ENCODE measurements at places on chromosomes 5 and 9.

DNA sequence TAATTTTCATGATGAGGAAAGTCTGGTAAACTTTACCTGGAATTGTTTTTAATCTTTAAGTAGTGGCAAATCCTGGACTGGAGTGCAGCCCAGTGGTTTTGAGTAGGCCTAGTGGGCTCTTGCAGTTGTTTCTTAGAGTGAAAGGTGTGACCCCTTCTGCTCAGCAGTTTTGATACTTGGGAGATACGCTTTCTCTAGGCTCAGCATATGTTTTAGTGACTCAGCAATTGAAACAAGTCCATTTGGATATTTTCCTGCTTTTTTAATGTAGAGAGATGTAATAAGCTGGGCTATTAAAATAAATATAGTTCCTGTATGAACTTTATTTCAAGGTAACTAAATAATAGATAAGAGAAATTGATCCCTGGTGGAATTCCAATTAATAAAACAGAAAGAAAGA is 6.0 kb downstream of the POLR3G start:
- no peak for DNase-seq

DNA sequence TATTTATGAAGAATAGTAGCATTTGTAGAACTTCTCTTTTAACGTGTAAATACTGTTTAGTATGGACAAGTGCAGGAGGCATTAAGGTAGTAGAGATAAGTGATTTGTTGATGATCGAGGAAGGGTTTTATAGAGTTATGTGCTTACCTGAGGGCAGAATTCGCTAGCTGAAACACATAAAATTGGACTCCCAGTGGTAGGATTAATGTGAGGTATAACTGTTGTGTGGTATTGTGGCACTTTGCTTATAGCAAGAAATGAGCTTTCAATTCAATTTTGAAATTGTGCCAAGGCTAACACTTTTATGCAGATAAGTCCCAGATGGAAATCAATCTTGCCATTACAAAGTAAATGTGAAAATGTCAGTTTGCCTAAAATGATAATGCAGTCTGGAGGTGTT is 1.2 kb downstream of the AP3S1 start:
- no peak for DNase-seq

GRCh38 chr9:105220451-105220850 is 24.0 kb upstream of the SLC44A1 start:
- DNase-seq: no peak

DNA sequence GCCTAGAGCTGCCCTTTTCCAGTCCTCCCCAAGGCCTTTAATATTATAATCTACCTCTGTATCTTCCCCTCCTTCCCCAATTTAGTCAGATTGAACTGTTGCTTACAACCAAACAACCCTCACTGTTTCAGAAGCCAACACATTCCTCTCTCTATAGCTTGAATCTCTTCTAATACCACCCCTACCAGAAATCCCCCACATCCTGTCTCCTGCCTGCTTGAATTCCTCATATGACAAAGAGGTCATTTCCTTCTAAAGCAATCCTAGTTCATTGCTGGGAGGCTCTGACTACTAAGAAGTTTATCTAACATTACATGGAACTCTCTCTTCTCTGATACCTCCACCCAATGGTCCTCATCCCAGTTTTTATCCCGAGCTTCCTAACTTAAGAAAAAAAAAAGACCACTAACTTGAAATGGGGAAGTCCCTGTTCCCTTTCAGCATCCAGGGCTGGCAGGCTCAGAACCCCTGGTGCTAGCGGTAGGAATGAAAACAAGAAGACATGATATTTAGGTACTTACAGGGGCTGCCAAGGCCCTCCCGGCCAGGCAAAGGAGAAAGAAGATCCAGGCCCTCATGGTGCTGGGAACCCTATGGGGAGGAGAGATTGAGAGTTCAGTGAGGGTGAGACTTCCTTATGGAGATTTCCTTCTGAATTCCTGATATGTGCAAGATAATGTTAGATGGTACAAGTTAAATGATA is 11.0 kb downstream of the SPARC start:
- no peak for DNase-seq

- DNase-seq: no peak
Observed at GRCh38 chr9:29211003-29211579, 1637.8 kb upstream of the C9orf72 start.

GRCh38 chr9:135167849-135168655 is 80.6 kb downstream of the OLFM1 start:
- DNase-seq: no peak

DNA sequence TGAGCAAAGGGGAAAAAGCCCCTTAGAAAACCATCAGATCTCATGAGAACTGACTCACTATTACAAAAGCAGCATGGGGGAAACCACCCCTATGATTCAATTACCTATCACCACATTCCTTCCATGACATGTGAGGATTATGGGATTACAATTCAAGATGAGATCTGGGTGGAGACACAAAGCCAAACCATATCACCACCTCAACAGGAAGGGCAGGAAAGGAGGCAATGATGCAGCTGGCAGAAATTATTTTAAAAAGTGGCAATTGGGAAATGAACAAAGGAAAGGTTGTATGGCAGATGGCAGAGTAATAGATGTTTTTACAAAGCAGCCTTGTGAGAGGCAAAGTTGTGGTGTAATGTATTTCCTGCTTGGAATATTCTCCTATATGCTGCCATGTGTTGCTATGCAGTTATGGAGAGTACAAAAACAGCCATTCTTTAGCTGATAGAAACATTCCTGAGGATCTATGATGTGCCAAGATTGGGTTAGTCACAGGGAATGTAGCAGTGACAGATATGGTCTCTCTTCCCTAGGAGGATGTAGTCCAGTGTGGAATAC is 138.8 kb downstream of the SMC2 start:
- DNase-seq: no peak

GRCh38 chr5:14896131-14896530 is 24.6 kb upstream of the ANKH start:
- DNase-seq: no peak

DNA sequence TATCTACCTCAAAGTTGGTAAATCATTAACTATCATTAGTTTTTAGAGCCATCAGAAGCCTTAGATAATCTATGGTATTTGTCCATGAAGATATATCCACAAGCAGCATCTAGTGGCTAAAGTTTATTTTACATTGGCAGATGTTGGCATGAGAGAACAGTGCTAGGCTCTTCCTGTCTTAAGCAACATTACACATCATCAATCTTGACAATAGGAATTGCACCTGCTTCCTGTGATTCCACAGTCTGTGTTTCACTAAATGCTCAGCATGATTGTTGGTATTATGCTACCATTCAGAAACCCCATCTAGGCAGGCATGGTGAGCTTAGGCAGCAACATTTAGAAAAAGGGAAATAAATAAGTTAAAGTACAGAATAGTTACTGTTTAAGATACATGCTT is 246.6 kb downstream of the SLCO4C1 start:
- no peak for DNase-seq

GRCh38 chr5:16518606-16519005 is 53.0 kb upstream of the ZNF622 start:
- no peak for DNase-seq

DNA sequence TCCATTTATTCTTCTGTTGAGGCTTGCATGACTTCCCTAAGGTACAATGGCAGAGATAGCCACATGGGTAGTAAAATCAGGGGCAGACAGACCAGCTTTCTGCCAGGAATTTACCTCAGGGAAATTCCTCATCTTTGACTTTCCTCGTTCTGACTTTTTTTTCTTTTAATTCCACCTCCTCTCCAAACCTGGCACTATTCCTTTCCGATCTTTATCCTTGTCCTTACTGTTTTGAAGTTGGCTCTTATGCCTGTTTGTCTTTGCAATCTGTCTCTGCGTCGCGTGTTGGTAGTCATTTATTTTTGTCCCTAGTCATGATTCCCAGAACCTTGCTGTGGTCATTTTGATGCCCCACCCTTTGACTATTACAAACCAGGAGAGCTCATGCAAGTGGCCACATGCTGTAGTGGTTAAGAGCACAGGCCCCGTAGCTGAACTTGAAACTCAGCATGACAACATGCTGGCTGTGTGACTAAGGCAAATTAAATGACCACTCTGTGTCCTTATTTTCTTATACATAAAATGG is 19.0 kb downstream of the TMC1 start:
- DNase-seq: no peak

DNA sequence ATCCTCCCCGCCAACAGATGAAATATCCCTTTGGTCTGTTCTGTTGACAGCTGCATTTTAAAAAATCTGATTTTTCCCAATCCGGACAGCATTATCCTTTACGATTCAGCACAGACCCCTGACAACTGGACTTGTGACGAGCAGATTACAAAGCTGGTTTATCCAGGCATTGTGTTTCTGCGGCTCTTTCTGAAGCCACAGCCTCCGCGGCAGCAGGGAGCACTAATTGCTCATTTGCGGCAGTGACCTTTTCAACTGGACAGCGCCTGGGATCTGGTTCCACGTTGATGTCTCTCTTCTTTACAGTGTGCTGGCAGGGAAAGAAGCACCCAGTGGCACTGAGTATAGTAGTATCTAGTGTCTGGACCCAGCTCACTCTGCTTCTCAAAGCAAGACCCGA is 351.2 kb downstream of the ZNF608 start:
- no peak for DNase-seq

GRCh38 chr5:143659599-143660238 is 152.2 kb upstream of the HMHB1 start:
- DNase-seq: no peak

DNA sequence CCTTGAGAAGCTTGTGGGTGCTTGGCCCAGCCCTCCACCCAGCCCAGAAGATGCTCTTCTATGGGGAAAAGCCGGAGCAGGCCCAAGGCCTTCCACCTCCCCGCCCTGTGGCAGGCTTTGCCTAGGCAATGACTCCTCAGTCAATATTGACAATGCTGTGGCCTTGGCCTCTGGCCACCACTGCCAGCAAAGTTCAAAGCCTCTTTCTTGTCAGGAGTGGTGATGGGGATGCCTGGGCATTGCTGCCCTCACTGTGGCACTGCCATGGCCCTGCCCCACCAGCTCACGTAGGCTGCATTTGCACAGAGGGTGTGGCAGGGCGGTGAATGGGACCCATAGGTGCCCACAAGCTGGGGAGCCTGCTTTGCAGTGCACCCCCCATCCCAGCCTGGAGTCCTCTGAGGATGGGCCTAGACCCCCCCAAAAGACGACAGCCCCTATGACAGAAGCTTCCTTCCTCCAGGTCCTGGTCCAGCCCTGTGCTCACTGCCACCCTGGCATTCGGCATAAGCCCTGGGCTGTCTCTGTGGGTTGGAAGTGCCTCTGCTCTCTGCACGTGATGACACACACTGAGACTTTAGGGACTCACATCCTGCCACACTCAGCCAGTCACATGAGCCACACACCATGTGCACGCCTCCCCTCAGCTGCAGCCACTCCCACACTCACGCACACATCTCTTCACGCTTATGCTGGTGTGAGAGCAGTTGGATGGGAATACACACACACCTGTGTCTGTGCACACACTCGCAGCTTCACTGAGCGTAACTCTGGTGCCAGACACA is 31.1 kb downstream of the MORN5 start:
- DNase-seq: no peak

DNA sequence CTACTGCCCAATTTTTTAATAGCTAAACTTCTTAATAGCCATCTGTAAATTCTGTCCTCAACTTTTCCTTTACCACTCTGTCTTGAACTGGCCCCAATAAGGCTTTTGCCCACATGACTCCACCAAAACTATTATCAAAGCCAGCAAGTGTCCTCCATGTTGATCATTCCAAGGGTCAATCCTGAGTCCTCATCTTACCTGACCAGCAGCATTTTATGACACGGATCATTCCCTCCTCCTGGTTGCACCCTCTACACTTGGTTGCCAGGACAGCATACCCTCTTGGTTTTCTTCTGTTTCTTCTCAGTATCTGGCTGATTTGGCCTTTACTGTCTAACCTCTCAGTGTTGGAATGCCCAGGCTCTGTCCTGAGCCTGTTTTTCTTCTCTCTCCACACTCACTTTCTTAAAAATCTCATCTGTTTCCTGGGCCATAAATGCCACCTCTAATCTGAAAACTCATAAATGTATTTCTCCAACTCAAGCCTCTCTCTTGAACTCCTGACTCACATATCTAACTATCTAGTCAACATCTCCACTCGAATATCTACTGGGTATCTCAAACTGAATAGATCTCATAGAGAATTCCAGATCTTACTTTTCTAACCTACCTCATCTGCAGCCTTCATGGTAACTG is 40.0 kb upstream of the CDC42SE2 start:
- no peak for DNase-seq

DNA sequence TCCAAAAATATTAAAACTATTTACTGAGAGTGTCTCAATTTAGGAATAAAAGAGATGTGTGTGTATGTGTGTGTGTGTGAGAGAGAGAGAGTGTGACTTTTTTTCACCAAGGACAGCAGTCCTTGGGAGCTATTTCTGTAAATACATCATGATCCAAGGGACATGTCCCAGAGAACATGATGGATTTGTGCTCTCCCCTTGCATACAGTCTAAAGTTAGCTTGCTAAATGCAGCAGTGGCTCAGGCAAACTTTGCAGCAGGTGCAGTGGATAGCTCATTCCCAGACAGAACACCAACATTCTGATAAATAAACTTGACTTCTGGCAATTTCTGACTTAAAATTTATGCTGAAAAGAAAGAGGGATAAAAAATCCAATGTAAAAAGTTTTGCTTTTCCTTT is 55.4 kb upstream of the SGCD start:
- DNase-seq: no peak

GRCh38 chr9:33331377-33331891 is 41.1 kb downstream of the NFX1 start:
- no peak for DNase-seq

DNA sequence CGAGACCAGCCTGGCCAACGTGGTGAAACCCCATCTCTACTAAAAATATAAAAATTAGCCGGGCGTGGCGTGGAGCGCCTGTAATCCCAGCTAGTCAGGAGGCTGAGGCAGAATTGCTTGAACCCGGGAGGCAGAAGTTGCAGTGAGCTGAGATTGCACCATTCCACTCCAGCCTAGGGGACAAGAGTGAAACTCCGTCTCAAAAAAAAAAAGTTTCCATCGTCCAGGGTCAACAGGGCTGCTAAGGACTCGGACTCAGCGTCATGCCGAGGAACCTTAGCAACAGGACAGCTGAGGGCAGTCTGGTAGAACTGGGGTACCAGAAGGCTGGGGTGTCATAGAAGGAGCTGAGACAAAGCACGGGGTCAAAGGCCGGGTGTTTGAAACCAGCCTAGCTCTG is 21.7 kb downstream of the FAM78A start:
- no peak for DNase-seq

All from cortex of kidney (tissue), 1 donor.